ENCODE measurements at places on chromosomes 4 and X.

- DNase-seq: no peak
These were observed 51.1 kb downstream of the MCUB start for GRCh38 chr4:109611045-109611646.

DNA sequence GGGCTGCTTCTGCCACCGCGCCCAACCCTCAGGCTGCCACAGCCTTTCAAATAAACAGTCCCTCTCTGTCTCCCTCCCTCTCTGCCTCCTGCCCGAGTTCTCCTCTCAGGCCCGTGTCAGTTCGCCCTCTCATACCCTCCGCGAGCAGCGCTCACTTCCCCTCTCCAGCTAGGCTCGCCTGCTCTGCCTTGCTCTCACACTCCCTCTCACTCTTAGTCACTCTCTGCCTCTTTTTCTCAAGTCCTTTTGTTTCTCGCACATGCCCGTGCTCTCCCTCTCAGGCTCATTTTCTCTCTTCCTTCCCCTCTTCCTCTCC is 3.2 kb downstream of the EFNB1 start:
- DNase-seq: no peak

- no peak for DNase-seq
These were observed 74.3 kb upstream of the GUCY1A1 start for GRCh38 chr4:155592179-155592937.

DNA sequence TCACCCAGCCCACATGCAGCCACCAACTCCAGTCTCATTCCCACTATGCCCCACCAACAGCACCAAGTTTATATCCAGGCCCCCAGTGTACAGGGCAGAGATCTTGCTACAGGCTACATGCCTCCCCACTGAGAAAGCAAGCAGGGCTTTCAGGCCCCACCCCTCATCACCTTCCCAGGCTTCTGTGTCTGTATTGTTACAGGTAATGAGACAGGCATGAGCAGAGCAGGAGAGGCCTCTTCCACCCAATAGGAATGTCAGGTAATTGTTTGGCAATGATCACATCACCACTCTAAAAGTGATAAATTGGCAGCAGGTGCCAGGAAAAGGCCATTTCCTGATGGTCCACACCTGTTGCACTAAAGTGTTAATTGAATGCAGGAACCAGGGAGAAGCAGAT is 102.5 kb downstream of the ZNF518B start:
- DNase-seq: no peak

GRCh38 chrX:148784137-148784536 is 283.7 kb downstream of the AFF2 start:
- DNase-seq: no peak

DNA sequence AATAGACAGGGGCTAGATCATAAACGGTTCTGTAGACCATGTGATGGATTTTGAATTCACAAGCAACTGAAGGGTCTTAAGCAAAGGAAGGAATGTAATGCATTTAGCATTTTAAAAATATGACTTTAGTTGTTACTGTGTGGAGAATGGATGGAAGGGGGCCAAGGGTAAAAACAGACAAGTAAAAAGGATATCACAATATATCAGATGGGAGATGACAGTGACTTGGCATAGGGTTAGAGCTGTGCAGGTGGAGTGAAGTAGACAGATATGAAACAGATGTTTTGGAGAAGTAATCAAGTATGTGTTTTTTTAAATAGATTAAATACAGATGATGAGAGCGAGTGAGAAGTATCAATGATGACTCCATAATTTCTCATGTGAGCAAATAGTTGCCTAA is 1116.0 kb upstream of the TENM3 start:
- DNase-seq: no peak

- DNase-seq: no peak
These were observed 35.9 kb downstream of the ADGRG4 start for GRCh38 chrX:136336623-136337022.

GRCh38 chr4:152039023-152039481 is 278.2 kb upstream of the GATB start:
- DNase-seq: no peak

- no peak for DNase-seq
These were observed 101.2 kb upstream of the KLF3 start for GRCh38 chr4:38562751-38563198.

DNA sequence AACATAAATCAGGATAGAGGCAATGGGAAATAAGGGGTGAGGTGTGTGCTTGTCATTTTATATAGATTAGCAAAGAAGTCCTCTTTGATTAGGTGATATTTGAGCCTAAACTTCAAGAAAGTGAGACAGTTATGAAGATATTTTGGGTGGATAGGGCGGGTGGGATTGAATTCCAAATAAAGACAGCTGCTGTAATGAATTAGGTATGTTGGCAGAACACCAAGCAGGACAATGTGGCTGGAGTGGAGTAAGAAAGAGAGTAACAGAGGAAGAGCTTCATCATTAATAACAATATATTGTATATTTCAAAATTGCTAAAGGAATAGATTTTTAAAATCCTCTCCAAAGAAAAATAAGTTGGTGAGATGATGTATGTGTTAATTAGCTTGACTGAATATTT is 91.0 kb upstream of the CENPE start:
- DNase-seq: no peak

GRCh38 chrX:12379671-12380070 is 241.4 kb downstream of the FRMPD4 start:
- no peak for DNase-seq

DNA sequence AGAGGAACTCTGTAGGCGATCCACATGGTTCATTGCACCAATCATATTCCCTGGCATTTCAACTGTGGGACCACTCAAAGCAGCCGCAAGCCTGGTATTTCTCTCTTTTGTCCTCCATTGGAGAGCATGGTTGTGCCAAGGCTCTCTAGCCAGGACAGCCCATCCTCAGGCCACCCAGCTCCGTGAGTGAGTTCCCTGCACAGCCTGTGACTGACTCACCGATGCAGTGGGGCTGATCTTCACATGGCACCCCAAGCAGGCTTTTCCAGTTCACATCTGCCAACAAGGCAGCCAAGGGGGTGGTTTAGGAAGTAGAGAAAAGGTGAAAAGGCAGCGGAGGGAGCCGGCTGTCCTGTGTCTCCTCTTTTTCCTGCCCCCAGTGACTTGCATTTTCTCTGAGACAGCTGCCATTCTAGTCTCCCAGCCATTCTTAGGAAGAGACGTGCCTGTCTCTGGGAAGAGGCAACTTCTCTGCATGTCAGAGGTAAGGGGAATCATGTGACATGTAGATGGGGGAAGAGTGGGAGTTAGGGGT is 69.2 kb downstream of the MID1IP1 start:
- DNase-seq: no peak

DNA sequence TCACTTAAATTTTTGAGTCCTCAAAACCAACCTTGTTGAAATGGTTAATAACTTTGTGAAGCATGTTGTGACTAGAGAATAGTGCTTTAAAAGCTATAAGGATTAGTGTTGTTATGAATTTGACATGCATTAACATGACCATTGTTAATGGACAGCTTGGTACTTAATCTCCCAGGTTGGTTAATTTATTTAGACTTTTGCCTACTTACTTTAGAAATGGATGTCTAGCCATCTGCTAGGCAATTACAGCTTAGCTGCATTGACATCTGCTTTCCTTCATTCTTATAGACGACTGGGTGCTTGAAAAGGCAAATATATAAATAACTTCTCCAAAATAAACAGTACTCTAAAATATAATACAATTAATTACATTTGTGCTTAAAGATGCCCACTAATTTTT is 368.0 kb downstream of the CCSER1 start:
- DNase-seq: no peak

- no peak for DNase-seq
These were observed 48.0 kb downstream of the RAPGEF2 start for GRCh38 chr4:159150821-159151390.

- no peak for DNase-seq
These were observed 6.8 kb downstream of the BGN start for GRCh38 chrX:153501530-153501929.

- peak; percentile 54 for DNase-seq
These were observed 34.5 kb upstream of the HGFAC start for GRCh38 chr4:3407171-3407771.

DNA sequence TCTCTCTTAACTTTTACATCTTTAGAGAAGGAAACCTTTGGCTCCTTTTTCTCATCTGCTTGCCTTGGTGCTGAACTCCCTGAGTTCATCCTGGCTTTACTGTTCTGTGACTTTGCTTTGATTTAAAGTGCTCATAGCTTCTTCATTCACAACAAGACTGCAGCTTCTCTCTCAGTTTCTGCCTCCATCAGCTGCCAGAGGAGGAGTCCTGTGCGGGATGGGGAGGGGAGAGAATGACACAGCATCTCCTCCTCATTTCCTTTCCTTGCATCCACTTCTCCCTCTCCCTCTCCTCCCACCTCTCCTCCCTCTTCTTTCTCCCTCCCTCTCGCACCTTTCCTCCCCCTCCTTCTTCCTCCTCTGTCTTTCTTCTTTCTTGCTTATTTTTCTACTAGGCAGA is 42.0 kb downstream of the CBLL2 start:
- no peak for DNase-seq

DNA sequence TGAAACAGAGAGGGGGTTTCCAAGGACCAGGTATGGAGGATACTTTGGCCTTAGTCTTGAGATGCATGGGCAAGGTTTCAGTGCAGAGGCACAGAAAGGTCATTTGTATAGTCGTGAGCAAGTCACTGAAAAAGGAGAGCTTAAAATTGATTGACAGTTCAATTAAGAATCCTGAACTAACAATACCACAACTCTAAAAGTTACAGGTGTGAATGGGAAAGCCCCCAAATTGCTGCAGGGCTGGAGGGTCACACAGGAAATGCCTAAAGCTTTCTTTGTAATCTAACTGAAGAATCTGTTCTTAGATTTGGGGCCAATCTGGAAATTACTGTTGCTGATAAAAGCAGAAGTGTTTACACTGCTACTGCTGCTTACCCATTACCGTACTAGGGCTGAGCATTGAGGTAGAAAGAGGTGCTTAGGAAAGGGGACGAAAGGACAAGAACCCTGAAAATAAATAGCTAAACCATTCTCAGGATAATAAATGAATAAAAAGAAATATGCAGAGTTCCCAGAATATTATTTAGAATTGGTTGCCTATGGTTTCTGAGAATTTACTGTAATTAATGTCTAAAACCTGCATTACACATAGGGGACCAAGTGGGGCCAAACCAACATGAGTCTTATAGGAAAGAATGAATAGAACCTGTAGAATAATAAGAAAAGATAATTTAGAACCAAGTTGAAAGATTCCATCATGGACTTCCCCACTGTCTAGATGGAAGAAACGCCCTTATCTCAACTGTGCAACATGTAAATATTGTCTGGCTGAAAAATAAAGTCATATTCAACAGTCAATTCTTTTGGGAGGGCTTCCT is 91.9 kb upstream of the PPP1R2C start:
- DNase-seq: no peak

- DNase-seq: peak; percentile 74
These were observed 25.0 kb downstream of the FLNA start for GRCh38 chrX:154349359-154349935.

GRCh38 chr4:139014371-139015268 is 961 bp upstream of the NOCT start:
- DNase-seq: no peak

DNA sequence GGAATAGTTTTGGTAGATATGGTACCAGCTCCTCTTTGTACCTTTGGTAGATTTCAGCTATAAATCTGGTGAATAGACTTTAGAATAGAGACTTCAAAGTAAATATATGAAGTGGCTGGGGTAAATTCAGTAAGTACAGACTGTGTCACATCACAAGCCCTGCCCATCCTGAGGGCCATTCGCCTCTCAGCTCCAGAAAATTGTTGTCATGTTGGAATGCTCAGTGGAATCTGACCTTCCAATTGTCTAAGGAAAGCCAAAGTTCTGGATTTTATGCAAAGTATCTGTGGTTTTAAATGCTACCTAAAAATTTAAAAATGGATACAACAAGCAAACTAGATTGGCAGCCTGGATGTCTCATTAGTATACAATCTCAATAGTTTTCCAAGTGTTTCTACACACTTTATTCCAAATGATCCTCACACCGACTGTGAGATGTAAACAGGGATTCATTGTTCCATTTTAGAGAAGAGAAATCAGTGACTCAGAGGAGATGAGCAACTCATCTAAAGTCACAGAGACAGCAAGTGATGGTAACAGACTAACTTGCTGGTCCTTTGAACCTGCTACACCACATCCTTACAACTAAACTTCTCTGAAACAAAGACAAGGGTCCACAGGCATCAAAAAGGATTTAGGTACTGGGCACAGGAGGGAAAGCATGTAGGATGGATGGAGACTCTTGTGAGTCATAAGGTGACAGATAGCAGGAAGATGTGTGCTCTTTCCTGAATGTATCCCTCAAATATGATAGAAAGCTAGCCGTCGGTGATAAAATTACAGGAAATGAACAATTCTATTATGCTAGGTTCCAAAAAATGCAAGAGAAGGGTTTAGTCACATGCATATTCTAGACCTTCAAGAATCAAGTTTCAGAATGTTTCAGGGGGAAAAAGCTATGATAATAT is 127.3 kb downstream of the ATP10D start:
- no peak for DNase-seq

DNA sequence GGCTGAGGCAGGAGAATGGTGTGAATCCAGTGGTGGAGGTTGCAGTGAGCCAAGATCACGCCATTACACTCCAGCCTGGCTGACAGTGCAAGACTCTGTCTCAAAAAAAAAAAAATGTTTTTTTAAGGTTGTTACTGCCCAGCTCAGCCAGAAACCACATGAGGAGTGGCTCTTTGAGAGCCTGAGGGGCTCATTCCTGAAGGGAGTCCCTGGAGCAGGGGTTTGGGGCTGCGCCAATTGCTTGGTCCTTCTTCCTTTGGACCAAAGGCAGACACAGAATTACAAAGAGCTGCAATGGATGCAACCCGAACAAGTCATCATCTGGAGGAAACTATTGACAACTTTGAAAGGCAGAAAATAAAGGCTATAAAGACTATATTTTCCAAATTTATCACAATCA is 60.6 kb upstream of the WWC2 start:
- DNase-seq: no peak

DNA sequence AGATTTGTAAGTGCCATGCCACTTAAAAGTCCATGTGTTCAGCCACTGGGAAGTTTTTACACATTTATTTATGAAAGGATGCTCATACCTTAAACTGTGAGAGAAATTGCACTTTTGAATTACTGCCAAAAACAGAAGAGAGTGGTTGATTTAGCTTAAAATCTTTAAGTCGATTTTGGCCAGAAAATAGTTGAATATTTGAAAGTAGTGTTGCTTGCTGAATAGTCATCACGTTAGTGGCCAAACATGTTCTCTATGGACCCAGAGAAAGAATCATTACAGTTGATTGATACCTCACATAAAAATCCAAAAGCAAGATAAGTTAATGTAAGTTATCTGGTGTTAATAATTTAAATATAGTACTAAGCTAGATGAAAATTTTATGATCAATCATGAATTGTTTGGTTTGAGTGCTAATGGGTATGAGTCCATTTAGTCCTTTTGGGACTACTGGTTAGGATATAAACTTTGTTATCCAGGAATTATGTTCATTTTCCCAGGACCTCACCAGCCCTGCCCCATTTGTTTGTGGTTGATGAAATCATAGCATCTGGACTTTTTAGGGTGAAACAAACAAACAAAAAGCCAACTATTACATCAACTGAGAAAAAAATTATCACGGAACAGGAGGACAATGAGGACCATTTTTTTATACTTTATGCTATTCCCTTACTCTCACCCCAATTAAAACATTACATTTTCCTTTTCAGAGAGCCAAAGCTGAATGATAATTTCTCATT is 6.3 kb downstream of the GIMD1 start:
- DNase-seq: no peak
